ENCODE measurements at places on chromosomes 4 and X.

DNA sequence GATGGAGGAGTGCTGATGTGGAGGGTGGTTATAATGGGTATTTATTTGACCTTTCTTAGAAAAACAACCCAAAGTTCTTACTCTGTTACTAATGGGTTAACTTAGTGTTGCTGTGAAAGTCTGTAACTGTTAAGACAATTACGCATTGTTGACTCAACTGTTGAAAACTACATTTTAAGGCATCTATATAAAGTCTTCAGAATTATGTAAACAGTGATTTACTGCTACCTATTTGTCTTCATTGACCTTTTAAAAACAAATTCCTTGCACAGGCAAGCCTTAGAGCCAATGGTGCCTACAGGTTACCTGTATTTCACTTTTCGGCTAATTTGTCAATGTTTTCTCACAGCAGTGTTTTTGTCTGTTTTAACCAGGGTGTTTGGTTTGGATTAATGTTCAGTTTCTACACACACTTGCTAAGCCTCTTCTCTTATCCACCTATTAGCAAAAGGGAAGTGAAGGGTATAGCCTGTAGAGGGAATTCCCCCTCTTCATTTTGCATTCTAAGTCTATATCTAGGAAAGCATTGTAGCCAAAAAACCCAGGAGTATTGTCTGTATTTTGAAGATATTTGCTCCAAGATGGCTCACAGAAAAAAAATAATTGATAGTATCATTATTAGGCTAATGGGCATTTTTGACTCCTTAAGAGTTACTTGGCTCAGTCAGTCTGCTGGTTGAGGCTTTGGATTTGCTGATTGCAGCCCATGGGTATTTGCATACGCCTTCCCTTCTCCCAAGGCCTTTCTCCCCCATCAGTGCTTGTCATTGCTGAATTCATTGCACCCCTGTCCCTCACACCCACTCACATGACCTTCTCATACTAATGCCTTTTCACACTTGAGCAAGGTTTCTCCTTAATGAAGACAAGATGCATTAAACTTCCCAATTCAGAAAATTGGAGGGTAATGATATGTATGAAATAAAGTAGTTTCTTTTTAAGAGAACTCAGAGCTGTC, 30.5 kb downstream of the AFF1 start:
- no peak for DNase-seq

DNA sequence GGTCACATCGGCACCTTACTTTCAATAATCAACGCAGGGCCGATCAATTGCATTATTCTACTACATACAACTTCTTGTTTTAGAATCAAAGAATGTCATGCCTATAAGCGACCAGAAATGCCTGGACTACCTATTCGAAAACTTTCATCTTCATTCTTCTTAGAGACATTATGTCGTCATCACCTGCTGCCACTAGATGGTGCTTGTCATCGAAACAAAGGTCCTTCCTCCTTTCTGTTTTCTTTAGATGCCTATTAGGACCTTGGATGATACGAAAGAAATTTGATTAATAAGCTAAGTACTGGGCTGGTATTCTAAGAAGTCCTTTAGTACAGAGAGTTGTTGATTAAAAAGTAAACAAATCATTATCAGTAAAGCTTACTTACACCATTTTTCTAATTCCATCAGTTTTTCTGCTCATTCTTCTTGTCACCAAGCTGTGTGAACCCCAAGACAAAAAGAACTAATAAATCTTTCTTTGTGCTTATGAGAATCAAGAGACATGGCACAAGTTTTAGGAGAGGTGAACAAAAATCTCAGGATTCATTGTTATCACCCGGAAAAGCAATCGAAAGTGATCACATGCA, 154.5 kb upstream of the SLC4A4 start:
- DNase-seq, result peak; percentile 10

- DNase-seq, result no peak
Observed at GRCh38 chrX:150200820-150201287, 162.3 kb upstream of the MAMLD1 start.

DNA sequence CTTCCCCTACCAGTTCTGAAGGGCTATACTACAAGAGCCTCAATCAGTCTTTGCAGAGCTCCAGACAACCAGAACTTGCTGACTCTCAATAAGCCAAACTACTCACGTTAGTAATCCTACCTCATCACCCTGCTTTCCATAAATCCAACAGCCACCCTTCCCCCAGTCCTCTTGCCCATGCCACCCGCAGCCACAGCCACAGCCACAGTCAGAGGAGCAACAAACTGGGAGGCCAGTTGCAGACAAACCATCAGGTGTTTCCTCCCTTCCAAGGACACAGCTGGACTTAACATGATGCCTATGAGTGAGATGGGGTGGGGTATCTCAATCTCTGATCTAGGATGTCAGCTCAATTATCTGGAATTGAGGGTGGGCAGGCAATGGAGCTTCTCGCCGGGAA, 1.0 kb downstream of the GABRA3 start:
- DNase-seq, result no peak

GRCh38 chr4:124797223-124797622, 84.7 kb upstream of the ANKRD50 start:
- DNase-seq, result no peak

- no peak for DNase-seq
Observed at GRCh38 chr4:102355748-102356147, 10.5 kb upstream of the SLC39A8 start.

GRCh38 chrX:109812236-109812635, 79.2 kb upstream of the ACSL4 start:
- no peak for DNase-seq

- no peak for DNase-seq
Observed at GRCh38 chrX:26664919-26665318, 448.9 kb downstream of the MAGEB5 start.

- DNase-seq, result no peak
Observed at GRCh38 chr4:142683503-142683902, 162.6 kb downstream of the INPP4B start.

DNA sequence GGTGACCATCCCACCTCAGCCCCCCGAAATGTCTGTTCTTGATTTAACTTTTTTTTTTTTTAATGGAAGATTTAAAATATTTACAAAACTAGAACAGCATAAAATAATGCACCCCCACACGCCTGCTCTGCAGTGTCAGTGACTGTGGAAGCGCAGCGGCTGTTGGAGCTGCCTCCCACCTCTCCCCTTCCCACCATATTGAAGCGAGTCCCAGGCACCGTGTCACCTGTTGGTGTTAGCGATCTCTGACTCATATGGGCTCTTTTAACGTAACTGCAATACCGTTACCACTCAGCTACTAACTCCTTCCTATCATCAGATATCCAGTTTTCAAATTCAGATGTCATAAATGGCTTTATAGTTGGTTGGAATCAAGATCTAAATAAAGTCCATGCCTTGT, 17.1 kb upstream of the TADA2B start:
- no peak for DNase-seq

DNA sequence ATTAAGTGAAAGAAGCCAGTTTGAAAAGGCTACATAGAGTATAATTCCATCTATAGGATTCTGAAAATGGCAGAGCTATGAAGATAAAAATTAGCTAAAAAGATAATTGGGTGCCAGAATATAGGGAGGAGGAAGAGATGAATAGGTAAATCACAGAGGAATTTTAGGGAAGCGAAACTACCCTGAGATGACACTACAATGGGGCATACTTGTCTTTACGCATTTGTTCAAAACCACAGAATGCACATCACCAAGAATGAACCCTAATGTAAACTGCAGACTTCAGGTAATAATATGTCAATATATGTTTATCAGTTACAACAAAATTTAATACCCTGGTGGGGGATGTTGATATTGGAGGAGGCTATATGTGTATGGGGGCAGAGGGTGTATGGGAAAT, 1342.9 kb downstream of the ADGRL3 start:
- DNase-seq, result no peak

GRCh38 chrX:13581554-13581953, 12.2 kb downstream of the EGFL6 start:
- DNase-seq, result no peak

- no peak for DNase-seq
Observed at GRCh38 chr4:76197971-76198410, 15.6 kb downstream of the SCARB2 start.

- DNase-seq, result no peak
Observed at GRCh38 chr4:156659570-156659969, 312.0 kb downstream of the PDGFC start.

GRCh38 chr4:99815597-99816011, 1.0 kb upstream of the DAPP1 start:
- no peak for DNase-seq

DNA sequence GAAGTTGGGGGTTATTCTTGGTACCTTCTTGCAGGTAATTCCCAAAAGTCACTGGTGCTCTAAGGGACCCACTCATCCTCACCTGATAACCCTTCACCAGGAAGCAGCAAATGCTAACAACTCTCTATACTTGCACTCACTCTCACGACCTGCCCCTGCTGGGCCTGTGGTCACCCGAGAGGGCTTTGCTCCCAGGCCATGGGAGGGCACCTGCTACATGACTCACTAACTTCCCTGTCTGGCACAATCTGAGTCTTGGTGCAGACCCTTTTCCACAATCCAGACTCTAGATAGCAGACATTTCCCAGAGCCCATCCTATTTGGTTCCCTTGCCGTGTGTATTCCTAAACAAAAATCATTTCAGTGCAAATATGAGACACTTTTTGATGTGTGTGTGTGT, 403.8 kb upstream of the FAT1 start:
- DNase-seq, result no peak

DNA sequence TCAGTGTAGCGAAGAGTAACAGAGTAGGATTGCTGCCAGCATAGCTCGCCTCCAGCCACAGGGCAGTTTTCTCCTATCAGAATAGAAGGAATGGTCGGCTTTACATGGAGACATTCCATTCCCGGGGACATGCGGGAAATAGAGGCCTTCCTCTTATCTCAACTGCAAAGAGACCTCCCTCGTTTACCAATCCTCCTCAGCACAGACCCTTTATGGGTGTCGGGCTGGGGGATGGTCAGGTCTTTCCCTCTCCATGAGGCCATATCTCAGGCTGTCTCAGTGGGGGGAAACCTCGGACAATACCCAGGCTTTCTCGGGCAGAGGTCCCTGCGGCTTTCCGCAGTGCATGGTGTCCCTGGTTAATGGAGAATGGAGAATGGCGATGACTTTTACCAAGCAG, 285.0 kb downstream of the ASMT start:
- DNase-seq, result no peak

DNA sequence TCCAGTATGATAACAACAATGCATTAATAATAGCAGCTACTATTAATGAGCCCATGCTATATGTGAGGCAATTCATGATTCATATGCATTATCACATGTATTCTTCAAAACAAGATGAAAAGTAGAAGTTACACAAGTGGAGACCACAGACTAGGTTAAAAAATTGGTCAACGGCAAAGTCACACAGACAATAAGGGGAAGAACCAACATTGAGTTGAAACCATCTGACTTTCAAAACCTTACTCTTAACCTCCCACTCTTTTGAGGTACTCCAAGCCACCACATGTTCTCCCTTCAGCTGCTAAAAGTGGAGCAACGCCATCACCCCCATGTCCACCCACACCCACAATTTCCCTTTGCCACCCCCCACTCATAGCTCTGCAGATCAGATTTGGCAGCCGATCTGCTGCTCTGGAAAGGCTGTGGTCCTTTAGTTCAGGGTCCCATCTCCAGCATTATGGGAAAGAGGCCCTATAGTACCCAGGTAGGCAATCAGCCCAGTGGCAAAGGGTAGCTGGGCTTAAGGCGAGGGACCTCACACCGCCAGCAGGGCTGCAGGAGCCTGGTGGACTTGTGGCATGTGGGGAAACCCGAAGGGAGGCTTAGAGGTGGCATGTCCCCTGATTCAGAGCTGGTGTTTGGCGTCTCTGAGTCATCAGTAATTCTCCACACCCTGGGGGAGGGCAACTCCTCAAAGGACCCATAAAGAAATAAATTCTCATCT, 33.5 kb upstream of the CYBB start:
- no peak for DNase-seq

GRCh38 chrX:93319609-93320008, 353.8 kb downstream of the NAP1L3 start:
- no peak for DNase-seq

- no peak for DNase-seq
Observed at GRCh38 chr4:186789651-186790050, 66.0 kb upstream of the FAT1 start.
